ENCODE measurements at places on chromosomes 6 and 20.

- DNase-seq: no peak
These were observed 49.8 kb downstream of the MYB start for GRCh38 chr6:135230711-135231468.

- DNase-seq: no peak
These were observed 52.4 kb upstream of the IPCEF1 start for GRCh38 chr6:154408891-154409500.

DNA sequence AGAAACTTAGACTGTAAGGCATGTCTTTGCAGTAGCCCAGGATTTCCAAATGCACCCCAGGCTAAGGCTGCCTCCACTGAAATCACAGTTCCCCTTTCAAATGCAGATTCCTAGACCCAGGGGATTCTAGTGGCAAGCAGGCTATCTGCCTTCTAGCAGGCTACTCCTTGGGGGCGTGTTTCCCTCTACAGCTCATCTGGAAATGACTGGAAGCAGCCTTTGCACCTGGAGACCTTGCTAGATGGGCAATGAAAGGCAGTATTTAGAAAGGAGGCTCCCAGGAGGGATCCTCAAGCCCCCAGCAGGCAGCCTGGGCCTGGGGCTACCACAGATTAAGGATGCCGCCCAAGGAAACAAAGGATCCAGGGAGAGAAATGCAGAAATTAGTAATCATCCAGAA lies 26.0 kb upstream of the SYNDIG1 start:
- DNase-seq: no peak

DNA sequence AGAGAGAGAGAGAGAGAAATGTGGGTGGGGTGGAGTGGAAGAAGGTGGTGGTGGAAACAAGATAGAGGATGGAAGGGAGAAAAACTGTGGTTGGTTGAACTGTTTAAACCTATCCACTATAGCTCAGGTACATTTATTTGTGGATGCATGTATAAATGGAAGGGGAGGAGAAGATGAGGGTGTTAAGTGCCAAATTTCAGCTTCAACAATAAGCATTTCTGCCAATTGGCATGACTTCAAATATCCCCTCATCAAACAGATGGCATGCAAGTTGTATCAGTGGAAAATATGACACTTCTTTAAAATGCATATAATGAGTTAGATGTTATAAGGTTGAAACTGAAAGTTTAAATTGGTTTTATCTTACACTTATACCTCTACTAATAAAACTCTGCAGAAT lies 216.1 kb downstream of the LMBRD1 start:
- DNase-seq: no peak

- DNase-seq: no peak
These were observed 55.6 kb downstream of the FARS2 start for GRCh38 chr6:5316951-5317350.

DNA sequence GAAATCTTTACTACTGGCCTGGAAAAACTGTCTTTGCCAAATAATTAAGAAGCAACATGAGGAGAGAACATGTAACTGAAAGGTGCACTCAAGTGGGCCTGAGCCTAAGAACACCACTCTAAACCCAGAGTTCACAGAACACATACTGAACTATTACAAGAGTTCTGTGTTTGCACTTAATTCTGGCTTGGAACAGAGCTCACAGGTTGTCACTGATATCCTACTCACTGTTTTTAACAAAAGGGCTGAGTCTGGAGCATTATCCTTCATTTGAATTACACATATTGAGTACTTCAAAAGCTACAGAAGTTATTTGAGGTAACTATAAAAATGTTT lies 164.7 kb downstream of the OGFRL1 start:
- DNase-seq: no peak

DNA sequence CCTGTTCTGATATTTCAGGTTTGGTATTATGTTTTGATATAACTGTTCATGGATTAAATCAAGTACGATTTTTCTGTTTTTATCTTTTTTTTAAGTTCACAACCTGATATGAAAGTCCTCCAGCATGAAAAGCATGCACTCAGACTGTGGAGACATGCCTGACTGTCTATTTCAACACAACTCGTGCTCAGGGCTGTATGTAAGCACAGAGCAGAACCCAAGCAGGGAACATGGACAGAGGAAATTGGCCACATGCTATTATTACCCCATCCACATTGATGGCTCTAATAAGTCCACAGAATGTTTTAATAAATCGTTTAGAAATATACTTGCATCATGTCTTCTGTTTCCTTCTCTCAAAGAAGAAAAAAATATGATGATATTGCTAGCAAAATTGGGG lies 730.4 kb downstream of the C6orf118 start:
- DNase-seq: no peak

DNA sequence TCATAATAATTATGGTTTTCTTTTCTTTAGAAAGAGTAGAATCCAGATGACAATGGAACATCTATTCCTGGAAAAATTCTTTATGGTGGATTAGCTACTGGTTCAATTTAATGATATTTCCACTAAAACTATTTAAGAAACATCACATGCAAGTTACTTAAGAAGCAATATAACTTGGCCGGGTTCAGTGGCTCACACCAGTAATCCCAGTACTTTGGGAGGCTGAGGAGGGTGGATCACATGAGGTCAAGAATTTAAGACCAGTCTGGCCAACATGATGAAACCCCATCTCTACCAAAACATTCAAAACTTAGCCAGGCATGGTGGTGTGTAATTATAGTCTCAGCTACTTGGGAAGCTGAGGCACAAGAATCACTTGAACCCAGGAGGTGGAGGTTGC lies 65.9 kb upstream of the SMLR1 start:
- no peak for DNase-seq

DNA sequence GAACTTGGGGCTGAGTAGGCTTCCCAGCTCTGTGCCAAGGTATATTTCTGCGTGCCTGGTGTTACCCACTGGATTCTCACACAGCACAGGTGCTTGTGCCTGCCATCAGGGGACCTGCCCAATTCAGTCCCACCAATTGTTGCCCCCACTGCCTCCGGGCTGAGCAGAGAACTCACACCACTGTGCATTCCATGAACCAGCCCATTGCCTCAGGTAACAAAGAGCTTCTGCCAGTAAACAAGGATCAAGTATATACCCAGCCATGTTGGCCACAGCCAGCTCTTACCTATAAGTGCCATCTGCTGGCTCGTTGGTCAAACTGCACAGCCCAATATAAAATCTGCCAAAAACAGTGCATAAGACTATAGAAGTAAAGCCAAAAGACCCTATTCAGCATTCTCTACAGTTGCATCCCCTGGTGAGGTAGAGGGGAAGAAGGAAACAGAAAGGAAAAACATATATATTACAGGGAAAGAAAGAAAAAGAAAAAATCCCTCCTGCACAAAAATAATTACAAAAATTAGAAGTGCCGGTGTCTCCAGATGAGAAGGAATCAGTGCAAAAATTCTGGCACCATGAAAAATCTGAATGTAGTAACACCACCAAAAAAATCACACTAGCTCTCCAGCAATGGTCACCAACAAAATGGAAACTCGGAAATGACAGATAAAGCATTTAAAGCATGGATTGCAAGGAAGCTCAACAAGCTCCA lies 241.4 kb downstream of the IBTK start:
- no peak for DNase-seq

DNA sequence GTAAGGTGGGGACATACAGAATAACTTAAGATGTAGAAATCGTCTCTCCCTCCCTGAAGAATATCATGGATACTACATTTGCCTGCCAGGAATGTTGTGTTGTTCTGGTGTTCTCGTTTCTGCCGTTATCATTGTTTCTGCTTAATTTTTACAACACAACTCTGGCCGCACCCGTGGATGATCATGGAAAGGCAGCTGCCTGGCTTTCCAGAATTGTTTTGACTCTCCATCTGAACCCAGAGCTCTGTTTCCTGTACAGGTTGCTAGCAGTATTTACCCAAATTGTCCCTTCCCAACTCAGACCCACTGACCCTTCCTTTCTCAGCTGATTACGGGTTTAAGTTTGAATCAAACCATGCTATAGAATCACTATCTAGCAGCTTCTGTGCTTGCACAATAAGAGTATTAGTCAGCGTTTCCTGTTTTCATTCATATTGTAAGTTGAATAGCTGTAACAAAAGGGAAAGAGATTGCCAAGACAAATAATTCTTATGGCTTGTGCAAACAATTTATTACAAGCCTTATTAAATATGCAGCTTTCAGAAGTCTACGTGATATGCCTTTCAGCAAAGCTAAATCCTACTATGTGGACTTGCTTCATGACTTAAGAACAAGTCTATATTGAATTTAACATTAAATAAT lies 139.0 kb downstream of the MTHFD1L start:
- DNase-seq: peak; percentile 71

- no peak for DNase-seq
These were observed 6.7 kb upstream of the ZFAND3 start for GRCh38 chr6:37812841-37813240.

- no peak for DNase-seq
These were observed 138.3 kb upstream of the HMGN3 start for GRCh38 chr6:79372757-79373156.

Data from right lung (tissue), 10 donors.